Stimulated activated CD8-positive, alpha-beta memory T cell treated with anti-CD3 and anti-CD28 coated beads, Interleukin-15, amount 100 ng/mL, for 24 hours (primary cell): ENCODE measurements at places on chromosomes 4 and X.

GRCh38 chr4:38677441-38677840 is 13.4 kb downstream of the KLF3 start:
- DNase-seq = no peak

DNA sequence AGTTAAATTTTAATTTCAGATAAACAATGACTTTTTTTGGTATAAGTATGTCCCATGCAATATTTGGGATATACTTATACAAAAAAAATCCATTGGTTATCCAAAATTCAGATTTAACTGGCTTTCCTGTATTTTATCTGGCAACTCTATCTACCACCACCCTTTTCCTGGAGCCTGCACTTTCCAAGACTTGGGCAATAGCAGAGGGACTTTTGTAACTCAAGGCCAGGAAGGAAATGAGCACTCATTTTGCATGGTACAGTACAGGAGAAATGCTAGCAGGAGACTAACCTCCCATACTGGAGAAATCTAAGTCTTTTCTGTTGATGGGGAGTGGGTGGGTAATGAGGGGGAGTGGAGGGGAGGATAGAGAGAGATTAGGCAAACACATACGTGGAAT is 37.7 kb upstream of the PLAC1 start:
- no peak for DNase-seq

DNA sequence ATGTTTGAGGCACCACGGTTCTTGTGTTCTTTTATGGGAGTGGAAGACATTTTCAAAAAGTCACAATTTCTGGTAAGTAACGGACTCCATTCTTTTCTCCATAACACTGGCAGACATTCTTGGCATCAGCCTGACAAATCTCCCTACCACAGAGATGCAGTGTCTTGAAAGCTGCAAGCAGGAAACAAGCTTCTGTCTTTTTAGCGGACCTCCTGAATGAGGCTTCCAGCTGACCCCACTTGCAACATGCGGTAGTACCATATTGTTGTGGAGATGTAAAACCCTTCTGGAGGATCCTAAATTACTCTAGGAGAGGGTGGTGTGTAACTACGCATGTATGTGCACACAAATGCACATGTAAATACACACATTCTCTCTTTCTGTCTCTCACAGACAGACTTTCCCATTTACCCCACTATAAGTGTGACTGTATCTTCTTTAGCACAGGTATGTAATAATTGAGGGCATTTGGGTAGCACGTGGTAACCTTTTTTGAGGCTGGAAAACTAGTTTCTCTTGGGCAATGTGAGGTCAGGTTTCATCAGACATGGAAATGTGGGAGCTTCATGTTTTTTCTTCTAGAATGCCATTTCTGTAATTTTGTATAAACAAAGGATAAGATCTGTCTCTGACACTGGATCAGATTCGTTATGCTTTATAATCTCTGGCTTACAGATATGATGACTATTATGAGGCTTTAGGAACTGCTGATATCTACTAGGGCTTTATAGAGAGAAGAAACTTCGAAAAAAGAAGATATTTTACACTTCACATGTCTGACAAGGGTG is 130.1 kb downstream of the MGST2 start:
- no peak for DNase-seq

GRCh38 chr4:12120968-12121367 is 692.3 kb upstream of the HS3ST1 start:
- DNase-seq = no peak

DNA sequence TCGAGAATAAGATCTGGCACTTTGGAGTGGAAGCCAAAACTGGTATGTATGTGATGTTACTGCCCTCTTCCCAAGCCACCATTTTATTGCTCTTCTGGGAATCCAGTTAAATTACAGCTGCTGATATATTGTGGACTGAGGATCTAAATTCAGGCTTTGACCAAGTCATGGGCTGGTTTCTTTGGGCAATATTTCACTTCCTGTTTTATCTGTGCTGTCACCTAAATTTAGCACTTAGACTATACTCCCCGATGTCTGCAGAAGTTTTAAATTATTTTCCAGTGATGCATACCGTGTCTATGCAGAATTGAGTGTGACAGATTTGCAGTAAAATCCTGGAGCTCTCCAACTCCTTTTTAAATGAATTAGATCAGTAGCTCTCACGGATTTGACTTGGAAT is 100.0 kb downstream of the TEX13A start:
- no peak for DNase-seq

DNA sequence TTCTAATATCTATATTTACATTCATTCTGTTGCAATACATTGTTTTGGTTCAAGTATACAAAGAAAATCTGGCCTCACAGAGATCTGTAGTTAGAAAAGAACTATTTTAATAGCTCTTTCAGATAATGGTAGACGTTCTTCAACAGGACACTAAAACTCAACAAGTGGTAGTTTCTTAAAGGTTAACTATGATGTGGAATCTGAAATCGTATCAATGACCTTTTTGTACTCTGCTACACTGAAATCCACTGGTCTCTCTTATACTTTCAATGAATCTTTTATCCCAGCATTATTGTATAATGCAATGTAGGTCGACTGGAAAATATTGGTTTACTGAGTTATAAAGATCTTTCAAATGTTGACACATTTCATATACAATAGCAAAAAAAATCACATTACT is 12.7 kb downstream of the TMEM185A start:
- no peak for DNase-seq

DNA sequence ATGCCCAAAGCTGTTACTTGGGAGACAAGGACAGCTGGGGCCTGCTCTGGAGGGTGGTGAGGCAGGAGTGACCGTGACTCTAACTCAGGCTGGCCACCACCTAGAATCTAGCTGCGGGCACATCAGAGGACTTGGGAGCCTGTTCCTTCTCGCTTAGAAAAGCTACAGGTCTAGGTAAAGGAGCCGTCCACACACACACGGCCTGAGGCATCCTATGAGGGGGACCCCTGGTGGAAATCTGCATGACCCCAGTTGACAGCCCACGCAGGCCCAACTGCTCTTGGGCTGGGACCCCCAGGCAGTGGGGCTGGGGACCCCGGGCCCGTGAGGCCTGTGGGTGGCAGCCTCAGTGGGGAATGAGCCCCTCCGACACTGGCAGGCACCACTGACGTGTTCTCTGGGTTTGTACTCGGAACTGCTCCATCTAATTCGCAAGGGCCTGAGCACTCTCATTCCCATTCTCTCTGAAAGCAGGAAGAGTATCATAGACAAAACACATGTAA is 75.6 kb downstream of the ACOX3 start:
- no peak for DNase-seq

- no peak for DNase-seq
Observed at GRCh38 chr4:87304745-87305432, 17.8 kb downstream of the HSD17B13 start.

- no peak for DNase-seq
Observed at GRCh38 chrX:33053001-33053400, 158.3 kb downstream of the DMD start.

- DNase-seq = no peak
Observed at GRCh38 chr4:8402640-8403039, 37.9 kb downstream of the ACOX3 start.

- no peak for DNase-seq
Observed at GRCh38 chr4:6121941-6122340, 78.4 kb downstream of the JAKMIP1 start.

DNA sequence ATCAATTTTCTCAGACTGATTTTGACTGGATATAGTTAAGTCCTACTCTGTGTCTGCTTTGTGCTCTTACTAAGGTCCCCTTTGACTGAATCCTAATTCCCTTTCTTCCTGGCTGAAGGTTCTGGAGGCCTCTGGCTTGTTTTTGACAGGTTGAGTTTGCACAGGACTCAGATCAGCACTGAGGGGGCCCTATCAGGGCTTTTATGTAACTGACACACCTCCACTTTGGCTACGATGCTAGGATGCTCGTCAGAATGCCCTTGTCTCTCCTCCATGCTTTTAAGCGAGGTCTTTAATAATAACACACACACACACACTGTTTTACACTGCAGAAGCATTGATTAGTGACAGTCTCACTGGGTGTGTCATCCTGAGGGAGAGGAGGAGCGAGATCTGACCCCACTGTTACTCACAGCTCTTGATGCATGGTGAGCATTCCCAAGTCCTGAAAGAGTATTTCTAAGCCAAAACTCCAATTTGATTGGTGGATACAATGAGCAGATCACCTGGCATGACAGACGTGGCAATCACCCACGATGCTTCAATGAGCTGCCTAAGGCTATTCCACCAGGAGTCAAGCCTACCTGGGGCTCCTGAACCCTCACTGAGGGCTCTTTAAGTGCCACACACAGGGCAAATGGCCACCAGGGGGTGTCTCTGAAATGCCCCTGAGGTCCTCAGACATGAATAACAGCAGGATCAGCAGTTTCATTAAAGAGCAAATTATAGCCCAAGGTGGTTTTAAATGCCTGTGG is 130.4 kb upstream of the CPEB2 start:
- no peak for DNase-seq

- no peak for DNase-seq
Observed at GRCh38 chrX:114344756-114345349, 239.0 kb upstream of the HTR2C start.

GRCh38 chr4:184167576-184167975 is 50.1 kb downstream of the ENPP6 start:
- no peak for DNase-seq

DNA sequence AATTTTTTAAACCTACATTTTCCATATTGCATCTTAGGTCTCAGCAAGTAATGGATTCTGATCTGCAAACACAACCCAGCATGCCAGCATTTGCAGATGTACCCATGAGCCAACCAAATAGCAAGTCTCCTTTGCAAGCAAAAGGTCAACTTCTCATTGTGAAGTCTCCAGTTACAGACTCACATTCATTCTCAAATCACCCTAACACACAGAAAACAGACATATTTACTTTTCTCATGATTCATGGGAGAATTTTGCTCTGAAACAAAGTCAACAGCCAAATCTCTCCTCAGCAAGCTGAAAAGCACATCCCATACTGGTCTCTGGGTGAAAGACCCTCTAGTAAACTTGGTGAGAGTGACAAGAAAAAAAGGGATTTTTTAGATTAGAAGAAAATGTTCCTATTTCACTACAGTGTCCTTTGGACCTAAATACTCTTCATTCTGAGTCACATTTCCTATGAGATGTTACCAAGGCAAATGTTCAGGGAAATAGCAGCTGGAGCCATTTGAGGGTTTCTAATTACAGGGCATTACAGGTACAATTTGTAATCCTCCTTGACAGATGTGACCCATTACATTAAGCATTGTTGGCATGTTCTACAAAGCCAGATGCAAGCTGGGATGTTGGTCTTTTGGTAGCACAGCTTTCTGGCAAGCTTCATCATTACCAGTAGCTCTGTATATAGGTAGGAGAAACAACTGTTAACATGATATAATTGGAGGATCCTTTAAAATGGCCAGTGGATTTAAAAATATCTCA is 383.3 kb downstream of the SMARCA1 start:
- no peak for DNase-seq

DNA sequence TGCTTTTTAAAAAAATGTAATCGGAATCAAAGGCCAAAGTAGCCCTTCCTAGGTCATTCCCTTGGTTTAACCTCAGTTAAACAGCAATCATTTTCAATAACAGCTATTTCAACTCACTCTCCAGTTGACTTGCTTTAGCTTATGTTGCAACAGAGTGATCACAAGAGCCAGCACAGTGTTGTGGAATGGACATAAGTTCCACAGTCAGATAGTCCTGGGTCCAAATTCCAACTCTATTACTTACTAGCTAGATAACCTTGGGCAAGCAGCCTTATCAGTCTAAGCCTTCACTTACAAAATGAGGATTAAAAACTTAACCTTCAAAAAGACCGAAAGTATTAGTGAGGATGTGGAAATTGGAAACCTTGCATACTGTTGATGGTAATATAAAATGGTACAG is 9.2 kb upstream of the GPC3 start:
- no peak for DNase-seq

DNA sequence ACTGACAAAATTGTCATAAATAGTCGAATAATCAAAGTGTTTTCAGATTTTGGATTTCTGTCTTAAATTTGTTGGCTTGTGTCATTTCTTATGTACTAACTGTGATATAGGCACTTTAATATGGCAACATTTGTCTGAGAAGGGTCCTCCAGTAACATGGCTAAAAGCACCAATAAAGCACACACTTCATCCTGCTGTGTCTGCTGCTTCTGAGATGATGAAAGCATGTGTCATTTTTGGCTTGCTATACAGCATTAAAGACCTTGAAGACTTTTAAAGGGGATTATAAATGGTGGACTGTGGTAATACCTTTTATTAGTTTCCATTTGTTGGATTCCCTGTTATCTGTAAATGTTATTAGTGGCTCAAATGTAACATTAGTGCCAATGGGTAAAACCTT is 551.8 kb upstream of the GRID2 start:
- DNase-seq = no peak

DNA sequence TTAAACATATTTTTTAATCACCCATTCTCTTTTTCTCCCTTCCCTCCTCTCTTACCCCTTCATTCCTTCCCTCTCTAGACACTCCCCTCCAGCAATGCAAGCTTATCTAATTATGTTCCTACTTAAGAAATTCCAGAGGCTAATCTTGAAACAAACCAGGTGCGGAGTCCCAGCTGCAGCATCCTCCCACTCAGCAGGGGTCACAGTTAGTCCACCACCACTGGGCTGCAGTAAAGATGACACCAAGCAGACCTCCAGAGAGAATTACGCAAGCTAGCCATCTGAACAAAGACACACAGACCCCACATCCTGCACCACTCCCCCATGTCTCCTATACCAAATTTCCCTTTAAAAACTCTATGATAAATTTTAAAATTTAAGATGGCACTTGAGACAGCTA is 13.9 kb upstream of the SEC24B start:
- no peak for DNase-seq

DNA sequence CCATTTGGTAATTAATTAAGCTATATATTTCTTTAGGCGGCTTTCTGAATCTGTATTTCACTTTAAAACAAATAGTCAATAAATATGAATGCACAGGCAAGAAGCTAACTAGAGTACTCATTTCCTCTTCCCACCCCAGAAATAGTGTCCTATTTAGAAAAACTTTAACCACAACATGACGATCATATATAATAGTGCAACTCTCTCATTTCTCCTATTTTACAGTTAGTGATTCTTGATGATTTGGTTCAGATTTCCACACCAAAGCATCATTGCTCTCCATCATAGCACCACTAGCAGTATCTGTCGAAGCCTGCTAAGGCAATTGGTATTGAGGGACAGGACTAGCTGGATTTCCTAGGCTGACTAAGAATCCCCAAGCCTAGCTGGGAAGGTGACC is 184.0 kb upstream of the GALNTL6 start:
- DNase-seq = no peak

DNA sequence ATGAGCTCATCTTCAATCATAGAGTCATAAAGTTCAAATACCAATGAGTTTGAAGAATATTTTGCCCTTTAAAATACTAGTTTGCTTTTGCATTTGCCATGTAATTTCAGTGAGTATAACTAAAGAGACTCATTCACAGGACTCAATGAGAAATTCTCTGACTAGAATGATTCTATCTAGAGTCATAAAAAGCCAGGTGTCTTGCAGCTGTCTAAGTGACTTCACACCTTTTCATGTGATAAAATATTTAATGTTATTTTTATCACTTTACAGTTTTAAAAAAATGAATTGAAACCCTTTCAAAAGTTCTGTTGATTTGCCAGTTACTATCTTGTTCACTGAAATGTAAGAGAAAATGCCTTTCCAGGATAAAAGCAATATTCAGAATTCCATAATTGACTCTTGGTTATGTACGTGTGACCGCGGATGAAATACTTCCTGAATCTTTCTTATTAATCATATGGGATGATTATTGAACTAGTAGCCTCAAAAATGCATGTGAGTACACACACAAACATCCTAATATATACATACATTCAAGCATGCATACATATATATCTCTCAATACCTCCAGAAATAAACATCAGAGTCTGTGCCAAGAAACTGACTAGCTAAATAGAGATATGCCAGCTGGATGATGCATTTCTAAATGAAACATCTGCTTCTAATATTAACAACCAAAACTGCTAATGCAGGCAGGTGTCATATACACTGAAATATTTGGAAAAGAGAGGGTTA is 87.0 kb downstream of the GABRB1 start:
- no peak for DNase-seq
